Activated T-helper 1 cell treated with anti-CD3 and anti-CD28 coated beads, Interleukin-12 subunit alpha, Interleukin-12 subunit beta, Interleukin-2, Interleukin-4 antibody, amounts not matched to agents 30 ng/mL and 10 ng/mL and 1 ng/mL, durations not matched to agents 14 hours and 24 hours and 36 hours (primary cell): ENCODE measurements at places on chromosomes 12 and 14. TPM values are rescaled to one million over a fixed set of nuclear protein-coding genes. Genes with fewer than 3 reads are reported as not detected.

DNA sequence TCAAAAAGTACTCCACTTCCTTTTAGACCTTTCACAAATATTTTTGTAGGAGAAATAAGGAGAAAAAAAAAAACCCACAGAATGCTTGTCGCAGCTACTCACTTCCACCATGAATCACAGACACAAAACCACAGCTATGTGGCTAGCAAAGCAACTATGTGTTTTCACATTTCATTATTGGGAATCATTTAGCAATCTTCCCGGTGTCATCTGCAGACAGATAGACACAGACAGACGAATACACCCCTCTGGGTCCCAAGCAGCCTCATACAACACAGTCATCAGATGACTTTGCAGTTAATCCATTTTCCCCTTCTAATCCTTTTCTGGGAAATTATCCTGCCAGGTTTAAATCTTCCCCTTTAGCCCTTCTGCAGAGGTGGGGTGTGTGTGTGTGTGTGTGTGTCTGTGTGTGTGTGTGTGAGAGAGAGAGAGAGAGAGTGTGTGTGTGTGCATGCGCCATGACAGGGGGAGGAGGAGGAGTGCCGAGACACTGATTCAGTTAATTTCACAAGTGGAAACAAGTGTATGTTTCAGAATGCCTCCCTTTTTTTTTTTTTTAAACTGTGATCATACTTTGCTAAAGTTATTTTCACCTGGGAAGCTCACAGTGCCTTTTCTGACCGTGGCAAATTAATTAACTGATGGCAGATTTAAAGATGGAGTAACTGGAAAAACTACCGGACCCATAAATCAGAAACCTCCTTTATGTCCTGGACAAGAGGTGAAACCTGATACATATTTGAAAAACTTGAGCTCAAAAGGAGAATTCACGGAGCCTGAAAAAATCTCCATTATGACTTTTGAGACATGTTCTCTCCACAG, 39.9 kb downstream of the LTBP2 start:
- DNase-seq = no peak

- DNase-seq = no peak
Observed at GRCh38 chr14:76958020-76958979, 70.2 kb downstream of the IRF2BPL start.

DNA sequence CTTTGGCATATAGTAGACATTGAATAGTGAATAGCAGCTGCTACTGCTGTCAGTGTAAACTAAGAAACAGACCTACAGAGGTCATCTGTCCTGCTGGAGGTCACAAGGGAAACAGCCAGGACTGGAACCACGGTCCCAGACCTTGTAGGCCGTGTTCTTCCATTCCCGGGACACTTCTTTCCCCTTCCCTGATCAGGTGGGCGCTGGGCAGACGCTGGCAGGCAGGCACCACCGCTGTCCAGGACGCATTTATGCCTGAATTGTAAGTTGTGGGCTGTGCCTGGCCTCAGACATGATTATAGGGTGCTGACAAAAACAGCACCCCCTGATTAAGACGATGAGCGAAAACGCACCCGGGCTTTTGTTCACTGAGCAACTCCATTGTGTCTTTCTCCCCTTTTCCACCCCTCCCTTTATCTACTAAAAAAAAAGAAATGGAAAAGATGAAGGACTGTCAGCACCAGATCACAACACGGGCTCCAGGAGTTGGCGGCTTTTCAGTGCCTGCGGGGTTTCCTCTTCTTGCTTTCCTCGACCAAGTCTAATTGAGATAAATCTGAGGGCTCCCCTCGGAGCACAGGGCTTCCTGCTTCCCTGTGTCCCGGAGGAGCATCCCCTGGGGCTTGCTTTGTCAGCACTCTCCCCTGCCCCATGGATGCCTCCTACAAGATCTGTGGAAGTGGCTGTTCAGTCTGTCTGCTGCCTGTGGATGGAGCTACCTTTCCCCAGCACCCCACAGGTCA, 80.6 kb downstream of the TSPAN9 start:
- DNase-seq = no peak

Gene MANSC4
- total RNA-seq = not detected in 2 replicates
